Gastroesophageal sphincter (tissue), 4 donors: ENCODE measurements at places on chromosomes 6 and 20. TPM values are rescaled to one million over a fixed set of nuclear protein-coding genes. Genes with fewer than 3 reads are reported as not detected.

WFDC10B gene
- total RNA-seq: not detected

RBM24 gene
- 20.2 TPM for total RNA-seq

CRIP3 gene
- not detected for total RNA-seq

RBPJL gene
- not detected for total RNA-seq

EYA2 gene
- 3.8 TPM for total RNA-seq

OLIG3 gene
- not detected for total RNA-seq

HAO1 gene
- not detected for total RNA-seq

SMOC2 gene
- 217 TPM for total RNA-seq

TCEA2 gene
- total RNA-seq: 39.7 TPM

UST gene
- 17.4 TPM for total RNA-seq

LAMA2 gene
- 169 TPM for total RNA-seq

GRCh38 chr20:19833395-19833794 is 75.3 kb downstream of the RIN2 start:
- ATAC-seq: no peak

- ATAC-seq: no peak
Observed at GRCh38 chr6:144152334-144152900, 2.1 kb downstream of the STX11 start.

DNA sequence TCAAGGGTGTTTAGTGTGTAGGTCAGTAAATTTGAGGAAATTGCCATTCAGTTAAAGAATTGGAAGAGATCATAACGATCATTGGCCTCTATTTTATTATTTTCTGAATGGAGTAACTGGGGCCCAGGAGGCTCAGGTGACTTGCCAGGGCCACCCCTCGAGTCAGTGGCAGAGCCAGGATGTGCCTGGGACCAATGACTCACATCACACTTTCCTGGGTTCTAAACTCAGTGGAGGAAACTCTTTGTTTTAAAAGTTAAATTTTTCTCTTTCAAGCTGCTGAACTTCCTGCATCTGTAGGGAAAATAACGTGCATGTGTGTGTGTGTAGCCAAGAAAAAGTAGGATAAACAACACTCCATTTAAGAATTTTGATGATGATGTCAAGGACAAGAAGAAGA is 135.5 kb downstream of the MYLK4 start:
- no peak for ATAC-seq

DNA sequence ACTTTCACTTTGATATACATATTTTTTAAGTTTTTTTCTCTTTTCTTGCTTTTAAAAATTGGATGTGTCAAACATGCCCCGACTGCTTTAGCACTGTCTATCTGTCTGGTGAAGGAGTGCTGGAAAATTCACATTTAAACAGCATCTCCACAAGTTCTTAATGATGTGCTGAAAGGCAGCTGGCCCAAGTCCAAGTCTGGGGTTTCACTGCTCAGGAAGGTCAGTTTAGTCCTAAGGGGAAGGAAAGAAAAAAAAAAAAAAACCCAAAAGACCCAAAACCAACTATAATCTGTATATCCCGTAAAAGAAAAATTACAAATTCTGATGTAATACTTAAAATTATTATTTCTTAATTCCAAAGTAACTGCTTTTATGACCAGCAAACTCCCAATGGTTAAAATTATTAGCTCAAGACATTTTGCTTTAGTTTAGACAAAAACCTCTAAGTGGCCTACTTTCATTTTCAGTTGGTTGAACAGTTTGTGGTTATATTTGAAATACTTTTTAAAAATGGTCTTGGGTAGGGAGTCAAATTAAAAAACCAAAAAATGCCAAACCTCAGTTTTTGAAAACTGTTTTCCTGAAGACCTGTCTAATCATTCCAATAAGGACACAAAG is 79.5 kb upstream of the PREP start:
- ATAC-seq: no peak

GRCh38 chr6:20408851-20409250 is 7.2 kb downstream of the E2F3 start:
- ATAC-seq: no peak

- no peak for ATAC-seq
Observed at GRCh38 chr6:184161-184700, 108.1 kb upstream of the DUSP22 start.

DNA sequence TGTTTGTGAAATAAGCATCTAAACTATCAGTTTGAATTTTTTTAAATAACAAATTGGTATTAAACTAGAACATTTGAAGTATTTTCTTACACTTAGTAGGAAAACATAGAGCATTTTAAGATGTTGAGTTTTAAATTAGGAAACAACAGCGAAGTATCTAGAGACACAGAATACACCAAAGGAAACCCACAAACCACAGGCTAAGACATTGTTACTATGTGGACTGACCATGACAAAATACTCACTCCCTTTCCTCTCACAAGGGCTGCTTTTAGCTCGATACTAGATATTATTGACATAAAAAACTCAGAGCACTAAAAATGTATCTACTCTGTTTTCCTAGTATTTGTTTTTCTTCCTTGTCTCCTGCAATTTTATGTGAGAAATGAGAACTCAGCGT is 266.0 kb upstream of the CITED2 start:
- ATAC-seq: no peak

DNA sequence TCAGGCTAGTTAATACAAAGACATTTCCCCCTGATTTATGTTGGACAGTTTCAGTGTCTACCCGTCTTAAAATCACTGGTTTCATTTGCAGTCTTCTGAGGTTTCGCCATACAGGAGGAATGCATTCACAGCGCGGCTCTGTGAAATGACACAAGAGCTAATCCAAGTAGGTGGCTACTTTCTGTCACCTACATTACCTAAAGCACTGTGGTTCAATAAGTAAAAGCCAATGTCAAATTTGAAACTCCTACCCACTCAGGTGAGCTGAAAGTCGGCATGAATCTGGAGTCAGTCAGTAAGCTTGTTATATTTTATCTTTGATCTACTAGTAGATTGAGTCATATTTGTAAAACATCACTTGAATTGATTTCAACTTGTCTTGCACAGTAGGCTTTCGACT is 370.8 kb downstream of the LAMA2 start:
- no peak for ATAC-seq

DNA sequence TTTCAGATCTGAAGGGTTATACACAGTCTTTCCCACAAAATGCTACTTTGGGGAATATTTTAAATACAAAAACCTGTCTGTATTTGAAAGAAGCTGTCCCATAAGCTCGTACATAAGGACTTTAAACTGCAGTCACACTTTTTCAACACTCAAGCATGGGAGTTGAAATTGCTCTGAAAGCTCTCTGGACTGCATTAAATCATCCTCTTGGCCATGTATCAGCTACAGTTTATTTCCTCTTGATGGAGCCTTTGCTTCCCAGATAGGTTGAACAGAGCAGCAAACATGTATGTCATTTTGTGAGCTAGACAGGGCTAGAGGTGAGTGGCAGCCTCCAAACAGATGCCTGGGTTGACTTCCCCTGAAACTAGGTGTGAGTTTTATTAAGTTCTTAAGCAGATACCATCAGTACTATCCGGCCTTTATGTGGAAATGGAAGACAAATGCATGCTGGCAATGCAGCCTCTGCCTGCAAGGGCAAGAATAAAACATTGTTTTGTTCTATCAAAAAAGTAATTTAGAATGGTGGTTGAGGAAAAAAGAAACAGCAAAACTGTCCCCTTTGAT is 105.9 kb upstream of the ENPP5 start:
- no peak for ATAC-seq

GRCh38 chr6:129903082-129903481 is 42.0 kb upstream of the TMEM244 start:
- no peak for ATAC-seq

DNA sequence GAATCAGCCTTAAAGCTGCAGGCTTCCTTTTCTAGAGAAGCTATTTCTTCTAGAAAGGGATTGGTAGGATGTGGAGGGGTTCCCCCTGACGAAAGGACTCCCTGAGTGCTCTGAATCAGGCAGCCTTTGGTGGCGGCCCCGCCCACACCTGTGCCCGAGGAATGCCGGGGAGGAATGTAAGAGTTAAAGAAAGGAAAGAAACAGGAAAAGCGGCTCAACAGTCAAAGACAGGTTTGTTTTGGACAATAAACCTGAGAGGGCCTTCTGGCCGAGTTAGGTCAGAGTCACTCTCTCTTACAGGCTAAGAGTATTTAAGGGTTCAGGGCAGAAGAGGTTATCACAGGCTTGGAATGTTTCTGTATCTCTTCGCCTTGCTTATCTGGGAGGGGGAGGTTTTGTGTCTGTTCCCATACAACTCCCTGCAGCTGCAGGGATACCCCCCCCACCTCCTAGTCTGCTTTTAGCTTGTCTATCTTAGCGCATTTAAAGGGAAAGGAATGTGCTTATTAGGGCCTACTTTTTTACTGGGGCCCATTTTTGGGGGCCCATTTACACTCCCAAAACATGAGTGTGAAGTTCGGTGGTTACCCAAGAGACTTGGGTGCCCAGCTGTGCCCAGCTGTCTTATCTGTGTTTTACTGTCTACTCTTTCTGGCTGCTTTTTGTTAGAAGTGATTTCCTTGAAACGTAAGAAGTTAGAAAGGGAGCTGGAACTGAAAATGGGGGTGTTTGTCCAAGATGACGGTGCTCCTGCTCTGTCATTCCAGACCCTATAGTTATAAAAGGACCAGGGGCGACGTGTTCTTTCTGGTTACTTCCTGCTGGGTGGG is 32.8 kb downstream of the DYNLT1 start:
- ATAC-seq: no peak

GRCh38 chr6:33455051-33455450 is 675 bp downstream of the ZBTB9 start:
- no peak for ATAC-seq

DNA sequence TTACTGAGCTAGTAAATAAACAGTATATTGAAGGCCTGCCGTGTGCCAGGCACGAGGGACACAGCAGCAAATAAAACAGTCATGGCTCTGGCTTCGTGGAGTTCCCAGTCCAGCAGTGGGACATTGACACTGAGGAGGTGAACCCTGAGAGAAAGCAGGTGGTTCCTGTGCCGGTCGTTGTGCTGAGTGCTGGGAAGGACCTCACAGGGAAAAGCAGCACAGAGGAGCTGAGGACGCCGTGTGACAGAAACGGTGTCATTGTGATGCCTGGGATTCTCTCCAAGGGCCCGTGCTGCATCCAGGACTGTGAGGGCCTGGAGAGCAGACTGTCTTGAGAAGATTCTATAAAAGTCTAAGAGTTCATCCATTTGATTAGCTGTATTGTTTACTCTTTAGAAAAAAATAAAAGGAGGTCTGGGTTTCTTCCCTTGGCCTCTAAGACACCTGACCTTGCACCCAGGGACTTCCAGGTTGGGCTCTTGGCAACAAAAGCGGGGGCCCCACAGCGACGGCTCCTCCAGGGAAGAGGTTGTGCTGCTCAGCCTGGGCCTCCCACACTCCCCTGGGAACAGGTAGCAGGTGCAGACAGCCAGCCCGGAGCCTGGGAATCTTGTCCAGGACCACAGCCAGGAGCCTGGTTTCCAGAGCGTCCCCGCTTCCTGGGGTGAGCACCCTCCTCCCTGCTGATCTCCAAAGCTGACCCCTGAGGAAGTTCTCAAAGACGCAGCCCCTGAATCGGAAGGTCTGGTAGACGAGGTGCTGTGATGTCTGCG is 251.2 kb upstream of the PMEPA1 start:
- no peak for ATAC-seq

DNA sequence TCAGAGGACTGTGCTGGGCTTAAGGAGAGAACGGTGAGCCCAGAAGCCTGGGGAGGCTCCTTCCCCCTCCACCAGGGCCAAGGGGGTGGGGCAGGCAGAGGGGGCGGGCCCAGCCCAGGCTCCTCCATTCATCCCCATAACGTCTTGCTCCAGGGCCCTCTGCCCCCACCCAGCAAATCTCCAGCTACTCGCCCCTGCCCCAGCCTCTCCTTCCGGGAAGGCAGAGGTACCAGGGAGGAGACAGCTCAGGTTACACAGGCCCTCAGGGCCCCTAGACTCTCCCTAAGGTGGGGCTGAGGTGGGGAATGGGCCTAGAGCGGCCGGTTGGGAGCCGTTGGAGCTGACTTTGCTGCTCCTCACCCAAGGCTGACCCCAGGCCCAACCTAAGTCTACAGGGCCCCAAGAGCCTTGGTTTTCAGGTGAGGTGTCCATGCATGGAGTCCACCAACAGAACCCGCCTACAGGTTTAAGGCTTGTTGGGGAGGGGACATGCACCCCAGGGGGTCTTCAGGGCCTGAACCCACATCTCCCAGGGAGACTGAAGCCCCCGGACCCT is 1.2 kb downstream of the LAMA5 start:
- peak; percentile 10 for ATAC-seq

DNA sequence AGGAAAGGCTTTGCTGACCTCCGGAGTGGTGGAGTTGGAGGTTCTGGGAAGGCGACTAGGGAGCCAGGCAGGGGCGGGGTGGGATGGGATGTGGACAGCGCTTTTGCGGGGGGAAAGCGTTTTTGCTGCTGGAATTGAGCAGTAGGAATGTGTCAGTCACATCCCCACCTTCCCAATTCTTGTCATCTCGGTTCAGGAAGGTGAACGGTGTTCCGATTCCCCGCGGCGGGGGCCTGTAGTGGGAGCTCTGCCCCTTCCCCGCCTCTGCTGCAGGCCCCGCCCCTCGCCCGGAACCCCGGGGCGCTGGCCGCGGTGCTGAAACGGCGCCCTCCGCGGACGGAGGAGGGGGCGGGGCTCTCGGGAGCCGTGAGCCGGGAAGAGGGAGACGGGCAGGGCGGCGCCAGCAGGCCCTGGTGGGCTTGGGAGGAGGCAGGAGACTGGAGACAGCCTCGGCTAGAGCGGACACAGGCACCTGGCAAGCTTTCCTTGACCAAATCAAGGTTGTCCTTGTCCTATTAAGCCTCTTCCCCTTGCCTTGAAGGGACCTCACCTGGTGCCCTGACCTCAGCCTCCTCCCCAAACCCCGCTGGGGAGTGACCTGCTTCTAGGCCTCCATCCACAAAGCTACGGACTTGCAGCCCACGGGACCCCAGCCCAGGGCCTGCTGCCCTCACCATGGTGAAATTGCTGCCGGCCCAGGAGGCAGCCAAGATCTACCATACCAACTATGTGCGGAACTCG is at the start of gene LHFPL5:
LHFPL5 (plus strand) TSS at position 357 of the 741 bp plus-strand sequence; CDS start at position 676, 319 bp downstream.
- peak; percentile 60 for ATAC-seq

DNA sequence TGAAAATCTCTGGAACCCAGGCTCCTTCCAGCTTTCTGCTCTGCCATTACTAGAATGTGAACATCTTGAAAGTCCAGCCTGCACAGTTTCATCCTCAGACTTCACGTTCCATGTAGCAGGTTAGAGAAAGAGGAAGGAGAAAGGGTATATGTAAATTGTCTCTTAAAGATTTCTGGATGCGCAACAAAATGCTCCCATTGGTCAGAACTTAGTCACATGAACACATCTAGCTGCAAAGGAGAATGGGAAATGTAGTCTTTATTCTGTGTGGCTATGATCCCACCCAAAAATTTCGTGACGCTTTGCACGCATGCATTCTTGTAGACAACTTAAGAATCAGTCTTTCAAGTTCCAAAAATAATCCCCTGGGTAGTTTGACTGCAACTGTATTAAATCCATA is 46.4 kb upstream of the CHD6 start:
- ATAC-seq: no peak
